ENCODE measurements at places on chromosomes 2 and 18.

- H3K27ac ChIP-seq = no peak overlapping the region
- no peaks in the 10 kb centered on the region for H3K36me3 ChIP-seq
- H3K4me1 ChIP-seq = no peaks in the 10 kb centered on the region
- no peaks in the 10 kb centered on the region for H3K27me3 ChIP-seq
These were observed 12.4 kb upstream of the UPP2 start for GRCh38 chr2:158089322-158089721.

DNA sequence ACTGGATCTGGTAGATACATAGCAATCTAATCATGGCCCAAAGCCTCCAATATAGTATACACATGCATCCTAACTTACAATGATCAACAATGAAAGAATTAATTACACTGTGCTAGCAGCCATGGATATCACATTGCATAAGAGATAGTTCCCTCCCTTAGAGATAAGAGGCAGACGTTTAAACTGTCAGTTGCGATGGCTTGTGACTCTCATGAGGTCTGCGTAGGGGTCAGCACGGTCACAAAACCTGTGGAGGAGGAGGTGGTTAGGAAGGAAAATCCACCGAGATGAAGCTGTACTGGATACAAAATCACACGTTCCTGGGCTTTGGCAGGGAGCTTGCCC, 800 bp upstream of the RALB start:
- H3K36me3 ChIP-seq = no peaks in the 10 kb centered on the region
- peaks cover 6% of the 10 kb centered on the region for H3K4me1 ChIP-seq

DNA sequence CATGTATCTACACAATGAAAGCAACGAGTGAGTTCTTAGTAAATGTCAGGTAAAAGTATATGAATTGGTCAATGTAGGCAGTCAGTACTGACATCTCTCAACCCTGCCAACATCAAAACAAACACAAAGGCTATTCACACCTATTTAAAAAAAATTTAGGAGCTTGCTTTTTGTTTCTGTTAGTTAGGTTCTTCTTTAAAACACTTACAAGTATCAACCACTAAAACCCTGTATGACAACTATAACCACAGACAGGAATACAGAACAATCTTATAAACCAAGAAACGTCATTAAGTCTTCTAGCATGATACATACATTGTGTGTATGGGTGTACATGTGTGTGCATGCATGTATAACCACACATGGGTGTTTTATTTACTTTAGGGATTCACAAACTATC, 131.0 kb downstream of the TCF4 start:
- H3K4me3 ChIP-seq = no peak overlapping the region
- peaks cover 1% of the 10 kb centered on the region for H3K36me3 ChIP-seq
- no peaks in the 10 kb centered on the region for H3K27me3 ChIP-seq
- H3K27ac ChIP-seq = no peak overlapping the region

GRCh38 chr18:47251289-47252120, at the start of gene SKOR2:
Gene SKOR2, minus strand, starts transcription at chr18:47251660. Its CDS starts 2,477 bp downstream, at chr18:47249183.
- H3K4me1 ChIP-seq = no peaks in the 10 kb centered on the region
- no peak for DNase-seq
- H3K36me3 ChIP-seq = no peaks in the 10 kb centered on the region
- no peak within 1 kb of the TSS for H3K27ac ChIP-seq
- peaks cover 95% of the 10 kb centered on the region for H3K27me3 ChIP-seq

DNA sequence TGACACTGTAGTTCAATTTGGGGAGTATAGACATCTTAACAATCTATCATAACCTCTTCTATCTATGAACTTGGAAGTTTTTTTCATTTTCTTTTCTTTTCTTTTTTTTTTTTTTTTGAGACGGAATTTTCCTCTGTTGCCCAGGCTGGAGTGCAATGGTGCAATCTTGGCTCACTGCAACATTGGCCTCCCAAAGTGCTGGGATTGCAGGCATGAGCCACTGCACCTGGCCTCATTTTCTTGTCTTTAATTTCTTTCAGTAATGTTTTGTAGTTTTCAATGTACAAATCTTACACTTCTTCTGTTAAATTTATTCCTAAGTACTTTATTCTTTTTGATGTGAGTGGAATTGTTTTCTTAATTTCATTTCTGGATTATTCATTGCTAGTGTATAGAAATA, 14.6 kb downstream of the ASAP2 start:
- no peaks in the 10 kb centered on the region for H3K36me3 ChIP-seq
- H3K27ac ChIP-seq = no peak overlapping the region
- no peaks in the 10 kb centered on the region for H3K27me3 ChIP-seq
- DNase-seq = no peak
- H3K4me3 ChIP-seq = no peak overlapping the region

DNA sequence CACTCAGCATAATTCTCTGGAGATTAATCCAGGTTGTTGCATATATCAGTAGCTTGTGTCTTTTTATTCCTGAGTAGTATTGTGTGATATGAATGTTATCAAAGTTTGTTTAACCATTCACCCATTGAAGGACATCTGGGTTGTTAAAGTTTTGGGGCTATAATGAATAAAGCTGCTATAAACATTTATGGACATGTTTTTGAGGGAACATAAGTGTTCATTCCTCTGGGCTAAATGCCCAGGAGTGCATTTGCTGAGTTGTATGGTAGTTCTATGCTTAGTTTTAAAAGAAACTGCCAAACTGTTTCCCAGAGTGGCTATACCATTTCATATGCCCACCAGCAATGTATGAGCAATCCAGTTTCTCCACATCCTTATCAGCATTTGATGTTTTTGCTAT, 21.8 kb upstream of the KCNJ13 start:
- no peak overlapping the region for H3K4me3 ChIP-seq
- no peak overlapping the region for H3K27ac ChIP-seq
- no peaks in the 10 kb centered on the region for H3K4me1 ChIP-seq

DNA sequence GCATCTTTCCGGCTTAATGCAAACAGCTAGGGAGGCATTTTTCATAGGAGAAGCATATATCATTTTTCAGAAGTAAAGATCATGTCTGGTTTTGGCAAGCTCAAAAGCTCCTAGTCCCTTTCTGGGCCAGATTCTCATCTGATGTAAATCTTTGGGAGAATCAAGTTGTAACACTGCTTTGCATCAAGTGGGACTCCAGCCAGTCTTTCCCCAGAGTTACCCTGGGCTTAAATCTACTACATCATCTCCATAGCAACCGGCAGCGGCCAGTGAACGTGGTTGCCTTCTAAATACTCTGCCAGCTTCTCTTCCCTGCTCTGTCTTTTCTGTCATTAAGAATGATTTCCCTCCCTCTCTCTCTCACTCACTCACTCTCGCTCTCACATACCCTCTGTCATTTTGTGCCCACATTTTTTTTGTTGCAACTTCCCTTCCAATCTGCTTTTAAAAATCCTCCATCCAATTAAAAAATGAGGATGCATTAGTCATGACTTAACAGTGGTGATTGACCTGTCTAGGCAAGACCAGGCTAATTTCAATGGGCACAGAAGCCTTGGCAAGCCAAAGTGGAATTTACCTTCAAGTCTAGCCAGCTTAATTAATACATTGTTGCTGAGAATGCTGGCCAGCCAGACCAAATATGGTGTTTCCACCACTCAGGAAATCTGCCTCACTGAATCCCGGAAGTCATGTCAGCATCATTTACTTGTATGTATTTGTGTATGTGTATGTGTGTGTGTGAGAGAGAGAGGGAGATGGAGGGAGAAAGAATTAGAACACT, 93.0 kb downstream of the NRP2 start:
- H3K36me3 ChIP-seq = peaks cover 10% of the 10 kb centered on the region
- H3K4me3 ChIP-seq = no peak overlapping the region
- DNase-seq = no peak
- H3K27me3 ChIP-seq = no peaks in the 10 kb centered on the region

- no peak overlapping the region for H3K27ac ChIP-seq
- H3K36me3 ChIP-seq = no peaks in the 10 kb centered on the region
- no peaks in the 10 kb centered on the region for H3K27me3 ChIP-seq
These were observed 1.8 kb upstream of the KLHL41 start for GRCh38 chr2:169507698-169508097.

DNA sequence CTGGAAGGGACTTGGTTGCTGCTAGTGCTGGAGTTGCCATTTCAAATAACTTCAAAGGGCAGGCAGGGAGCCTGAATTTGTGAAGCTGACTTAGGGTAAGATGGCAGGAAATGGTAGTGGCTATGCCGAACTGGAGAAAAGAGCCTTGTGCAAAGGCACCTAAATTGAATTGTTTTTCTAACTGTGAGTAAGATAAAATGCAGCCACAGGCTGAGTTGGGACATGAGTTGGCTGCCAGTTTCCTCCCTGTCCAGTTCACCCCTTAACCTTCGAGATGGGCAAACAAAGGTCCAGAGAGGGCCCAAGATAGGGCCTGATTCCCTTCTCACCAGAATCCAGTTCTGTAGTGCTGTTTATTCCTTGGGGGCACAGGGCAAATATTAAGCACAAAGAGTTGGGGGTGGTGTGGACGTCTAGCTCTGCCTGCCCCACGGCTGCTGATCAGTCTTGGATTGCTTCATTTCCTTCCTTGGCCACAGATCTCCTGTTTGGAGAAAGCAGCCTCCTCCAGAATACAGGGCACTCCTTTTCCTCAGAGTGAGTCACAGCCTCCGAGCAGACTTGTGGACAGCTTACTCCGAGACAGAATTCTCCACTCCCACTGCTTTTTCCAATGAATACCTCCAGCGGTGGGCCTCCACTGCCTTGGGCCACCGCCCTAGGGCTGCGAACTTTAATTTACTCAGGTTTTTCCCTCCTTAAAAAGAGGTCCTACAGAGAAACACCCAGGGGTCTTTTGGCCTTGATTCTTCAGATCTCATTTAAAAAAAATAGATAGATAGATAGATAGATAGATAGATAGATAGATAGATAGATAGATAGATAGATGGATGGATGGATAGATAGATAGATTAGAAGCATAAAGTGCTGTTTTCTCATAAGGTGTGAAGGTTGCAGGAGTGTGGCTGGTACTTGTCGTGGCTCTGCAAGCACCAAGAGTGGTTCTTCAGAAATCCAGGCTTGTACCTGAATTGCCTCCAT, 18.4 kb upstream of the SLC20A1 start:
- no peak overlapping the region for H3K27ac ChIP-seq
- no peak for DNase-seq
- H3K36me3 ChIP-seq = no peaks in the 10 kb centered on the region
- H3K4me3 ChIP-seq = no peak overlapping the region

DNA sequence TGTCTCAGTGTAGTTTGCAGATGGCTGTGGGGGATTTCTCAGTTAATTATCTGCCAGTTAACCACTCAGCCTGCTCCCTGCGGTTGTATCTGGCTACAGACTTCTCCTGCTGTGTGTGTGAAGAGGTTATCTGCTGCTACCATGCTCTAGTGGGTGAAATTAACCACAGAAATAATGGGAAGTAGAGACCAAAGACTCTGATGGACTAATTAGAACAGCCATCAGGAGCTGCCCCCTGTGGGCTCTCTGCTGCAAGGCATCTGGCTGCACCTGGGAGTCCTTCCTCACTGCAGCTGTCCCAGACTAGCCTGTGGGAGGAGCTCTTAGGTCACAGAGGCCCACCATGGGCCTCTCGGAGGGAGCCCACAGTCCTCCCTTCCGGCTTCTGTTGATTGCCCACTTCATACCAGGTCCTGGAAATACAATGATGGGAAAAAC, 66.6 kb downstream of the CTIF start:
- H3K4me3 ChIP-seq = no peak overlapping the region
- H3K27me3 ChIP-seq = no peaks in the 10 kb centered on the region
- H3K27ac ChIP-seq = peak overlapping the region; percentile 1
- DNase-seq = no peak

- no peak overlapping the region for H3K4me3 ChIP-seq
- DNase-seq = no peak
- no peaks in the 10 kb centered on the region for H3K27me3 ChIP-seq
- no peak overlapping the region for H3K27ac ChIP-seq
These were observed 129.7 kb downstream of the PHLPP1 start for GRCh38 chr18:62844850-62845643.

DNA sequence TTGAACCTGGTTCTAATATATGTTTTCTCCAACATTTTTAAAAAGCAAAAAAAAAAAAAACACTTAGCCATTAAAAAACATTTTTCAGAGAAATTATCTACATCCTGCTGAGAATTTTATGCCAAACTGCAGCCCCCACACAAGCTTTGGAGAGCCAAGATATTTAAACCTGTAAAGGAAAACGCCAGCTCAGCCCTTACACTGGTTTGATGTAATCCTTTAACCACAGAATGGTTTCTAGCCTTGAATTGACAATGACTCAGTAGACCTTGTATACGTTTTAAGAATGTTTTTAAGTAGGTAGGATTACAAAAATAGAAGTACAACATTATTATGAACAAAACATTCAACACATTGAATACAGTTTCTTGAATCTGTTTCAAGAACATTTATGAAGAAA, 113.6 kb downstream of the BABAM2 start:
- H3K4me3 ChIP-seq = no peak overlapping the region
- H3K36me3 ChIP-seq = no peaks in the 10 kb centered on the region
- no peaks in the 10 kb centered on the region for H3K4me1 ChIP-seq
